ENCODE measurements at places on chromosomes 1 and 21. TPM values are rescaled to one million over a fixed set of nuclear protein-coding genes. Genes with fewer than 3 reads are reported as not detected.

The PI4KB gene
- polyA plus RNA-seq = 73.8 TPM

The MROH7 gene
- 14.8 TPM for polyA plus RNA-seq

DNA sequence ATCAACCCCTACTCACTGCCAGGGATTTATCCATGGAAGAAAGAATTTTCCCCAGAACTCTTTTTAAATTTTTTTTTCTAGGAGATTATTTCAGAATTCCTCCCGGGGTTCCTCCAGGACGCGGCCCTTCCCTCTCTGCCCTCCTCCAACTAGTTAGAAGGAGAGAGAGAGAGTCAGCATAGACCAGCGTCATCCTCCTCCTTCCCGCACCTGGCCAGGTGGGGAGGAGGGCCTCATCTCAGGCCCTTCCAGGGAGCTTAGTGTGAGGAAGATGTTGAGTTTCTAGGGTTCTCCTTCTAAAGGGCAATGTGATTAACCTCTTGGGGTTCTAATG, 63.6 kb downstream of the CDK18 start:
- DNase-seq = no peak

DNA sequence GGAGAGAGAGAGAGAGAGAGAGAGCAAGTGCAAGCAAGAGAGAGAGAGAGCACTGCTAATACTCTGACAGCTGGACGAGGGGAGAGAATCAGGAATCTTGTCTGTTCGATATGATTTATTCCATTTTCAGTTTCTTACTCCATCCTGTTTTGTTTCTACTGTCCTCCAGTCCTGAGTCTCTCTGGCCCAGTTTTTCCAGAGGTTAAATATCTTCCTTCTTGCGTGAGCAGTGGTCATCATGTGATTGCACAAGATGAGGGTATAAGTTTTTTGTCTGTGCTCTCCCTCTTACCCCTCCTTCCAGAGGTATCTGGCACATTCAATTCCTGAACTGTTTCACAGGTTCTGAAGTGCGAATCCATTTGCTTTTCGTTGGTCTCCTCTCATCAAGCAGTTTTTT, 16.8 kb downstream of the UBE2U start:
- no peak for DNase-seq

DNA sequence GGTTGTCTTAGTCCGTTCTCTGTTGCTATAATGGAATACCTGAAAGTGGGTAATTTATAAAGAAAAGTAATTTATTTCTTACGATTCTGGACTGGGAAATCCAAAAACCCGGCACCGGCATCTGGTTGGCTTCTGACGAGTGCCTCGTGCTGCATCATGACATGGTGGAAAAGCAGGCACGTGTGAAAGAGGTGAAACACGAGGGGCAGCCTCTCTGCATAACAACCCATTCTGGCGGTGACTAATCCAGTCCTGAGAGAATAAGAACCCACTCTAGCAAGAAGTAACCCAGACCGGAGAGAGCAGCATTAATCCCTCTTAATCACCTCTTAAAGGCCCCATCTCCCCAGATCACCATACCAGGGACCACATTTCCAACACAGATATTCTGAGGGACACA, 2.7 kb upstream of the EDEM3 start:
- no peak for DNase-seq

- no peak for DNase-seq
Measured at GRCh38 chr1:112337028-112337531, 58.9 kb upstream of the CTTNBP2NL start.

All from left kidney (tissue), 8 donors.